ENCODE measurements at places on chromosomes 11 and 22.
A peak's percentile ranks its signal among the peaks of the same experiment; 100 is the strongest.

DNA sequence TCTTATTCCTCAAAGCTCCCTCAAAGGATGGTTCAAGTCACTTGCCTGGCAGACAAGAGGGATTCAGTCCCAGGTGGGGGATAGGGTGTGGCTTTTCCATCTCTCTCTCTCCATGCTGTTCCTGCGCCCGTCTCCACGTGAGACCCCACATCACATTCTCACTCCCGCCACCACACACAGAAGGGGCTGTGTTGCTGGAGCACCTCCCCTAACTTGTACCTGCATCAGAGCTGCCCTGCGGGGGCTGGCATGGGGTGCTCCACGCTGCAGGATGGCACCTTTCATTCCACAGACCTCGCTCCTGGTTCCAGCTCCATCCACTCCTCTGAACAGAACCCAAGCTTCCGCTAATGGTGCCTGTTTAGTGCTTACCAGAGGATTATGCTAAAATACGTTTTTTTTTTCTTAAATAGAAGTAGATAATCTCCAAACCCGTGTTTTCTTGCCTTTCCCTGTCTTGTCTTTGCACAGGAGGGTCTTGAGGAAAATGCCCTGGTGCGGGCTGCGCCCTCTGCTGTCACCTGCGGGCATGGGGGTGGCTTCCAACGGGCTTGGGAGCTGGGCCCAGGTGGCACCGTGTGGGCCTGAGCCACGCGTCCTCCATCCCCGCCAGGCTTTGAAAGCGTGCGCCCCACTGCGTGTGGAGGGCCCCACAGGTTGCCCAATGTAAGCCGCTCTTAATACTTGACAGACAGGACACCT lies 985.6 kb downstream of the BRD1 start:
- DNase-seq: no peak

- no peak for DNase-seq
Measured at GRCh38 chr11:113553915-113554314, 78.7 kb upstream of the DRD2 start.

DNA sequence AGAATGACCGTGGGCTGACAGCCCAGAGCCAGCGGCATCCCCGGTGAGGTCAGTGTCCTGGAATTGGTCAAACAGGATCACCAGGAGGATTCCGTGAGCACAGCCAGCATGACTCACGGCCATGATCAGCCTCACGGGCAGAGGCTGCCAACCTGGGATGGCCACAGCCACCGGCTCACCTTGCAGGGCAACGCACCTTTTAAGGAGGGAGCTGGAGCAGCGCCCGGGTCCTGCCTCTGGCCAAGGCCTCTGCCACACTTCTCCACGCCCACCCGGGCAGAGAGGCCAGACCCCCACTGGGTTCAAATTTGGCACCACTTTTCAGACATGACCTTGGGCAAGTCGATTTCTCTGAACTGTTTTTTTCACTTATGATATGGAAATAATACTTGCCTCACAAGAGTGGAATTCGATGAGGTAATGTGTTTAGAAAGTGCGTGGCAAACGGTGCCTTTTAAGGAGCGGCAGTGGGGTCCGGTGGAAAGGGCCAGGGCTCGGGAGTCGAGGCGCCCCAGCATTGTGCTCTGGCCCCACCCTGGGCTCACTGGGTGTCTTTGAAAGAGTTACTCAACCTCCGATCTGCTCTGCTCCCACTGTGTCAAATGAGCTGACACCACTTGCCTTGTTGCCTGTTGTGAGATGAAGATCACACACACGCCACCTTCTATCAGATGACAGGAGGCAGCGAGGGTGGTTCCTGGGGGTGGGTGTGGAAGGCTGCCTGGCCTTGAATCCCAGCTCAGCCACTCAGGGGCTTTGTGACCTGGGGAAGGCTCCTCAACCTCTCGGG lies 16.0 kb downstream of the TXN2 start:
- DNase-seq: peak; percentile 85

GRCh38 chr11:32388365-32388764 lies 47.0 kb downstream of the WT1 start:
- no peak for DNase-seq

- no peak for DNase-seq
Measured at GRCh38 chr11:22640862-22641261, 15.2 kb upstream of the FANCF start.

DNA sequence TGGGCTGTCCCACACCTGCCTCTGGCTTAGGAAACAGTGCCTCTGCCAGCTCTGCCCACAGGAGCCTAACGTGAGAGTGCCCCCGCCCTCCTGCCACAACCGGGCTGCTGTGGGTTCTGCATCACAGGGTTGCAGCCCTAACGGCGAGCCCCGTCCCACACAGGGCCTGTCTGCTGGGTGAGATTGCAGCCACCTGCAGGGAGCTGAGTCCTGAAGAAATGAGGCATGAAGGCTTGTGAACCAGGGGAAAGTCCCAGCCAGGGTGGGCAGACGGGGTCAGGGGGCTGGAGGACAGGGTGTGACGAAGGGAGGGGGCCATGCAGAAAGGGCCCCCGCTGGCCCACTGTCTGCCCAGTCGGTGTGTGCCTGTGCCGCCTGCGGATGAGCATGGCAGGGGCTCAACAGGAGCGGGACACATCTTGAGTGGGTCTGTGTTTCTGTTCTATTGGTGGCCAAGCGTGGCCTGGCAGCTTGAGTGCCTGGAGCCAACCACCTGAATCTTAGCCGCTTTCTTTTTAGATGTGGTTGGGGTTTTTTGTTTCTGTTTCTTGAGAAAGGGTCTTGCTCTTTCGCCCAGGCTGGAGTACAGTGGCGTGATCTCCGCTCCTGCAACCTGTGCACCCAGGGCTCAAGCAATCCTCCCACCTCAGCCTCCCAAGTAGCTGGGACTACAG lies 38.9 kb downstream of the CTTN start:
- DNase-seq: no peak

- no peak for DNase-seq
Measured at GRCh38 chr11:60078745-60079144, 9.7 kb upstream of the MS4A2 start.
